Epithelial cell of prostate (primary cell): ENCODE measurements at places on chromosomes 1 and 21.

GRCh38 chr1:226627924-226628611 is 79.5 kb downstream of the STUM start:
- DNase-seq = no peak

- DNase-seq = peak; percentile 12
These were observed 40.4 kb downstream of the DAP3 start for GRCh38 chr1:155729031-155729898.

DNA sequence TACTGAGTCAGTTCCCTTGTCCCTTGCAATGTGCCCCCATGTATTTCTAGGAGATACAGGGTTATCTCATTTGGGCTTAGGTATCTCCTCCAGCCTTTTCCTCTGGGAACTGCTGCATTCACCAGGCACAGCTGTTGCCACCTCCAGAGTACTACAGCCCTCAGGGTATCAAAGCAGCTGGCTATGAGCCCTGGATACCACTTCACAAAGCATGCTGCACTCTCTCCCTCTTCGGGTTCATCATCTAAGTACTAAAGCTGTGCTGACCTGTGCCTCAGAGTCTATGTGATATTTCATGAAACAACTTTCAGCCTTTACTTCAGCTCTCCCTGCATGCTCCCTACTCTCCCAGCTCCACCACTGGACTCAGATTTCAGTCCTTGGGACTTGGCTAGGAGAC is 62.3 kb downstream of the CCDC185 start:
- no peak for DNase-seq

- no peak for DNase-seq
These were observed 10.4 kb upstream of the FCMR start for GRCh38 chr1:206932177-206932576.

GRCh38 chr21:31265366-31266013 is 78.6 kb downstream of the TIAM1 start:
- DNase-seq = no peak

DNA sequence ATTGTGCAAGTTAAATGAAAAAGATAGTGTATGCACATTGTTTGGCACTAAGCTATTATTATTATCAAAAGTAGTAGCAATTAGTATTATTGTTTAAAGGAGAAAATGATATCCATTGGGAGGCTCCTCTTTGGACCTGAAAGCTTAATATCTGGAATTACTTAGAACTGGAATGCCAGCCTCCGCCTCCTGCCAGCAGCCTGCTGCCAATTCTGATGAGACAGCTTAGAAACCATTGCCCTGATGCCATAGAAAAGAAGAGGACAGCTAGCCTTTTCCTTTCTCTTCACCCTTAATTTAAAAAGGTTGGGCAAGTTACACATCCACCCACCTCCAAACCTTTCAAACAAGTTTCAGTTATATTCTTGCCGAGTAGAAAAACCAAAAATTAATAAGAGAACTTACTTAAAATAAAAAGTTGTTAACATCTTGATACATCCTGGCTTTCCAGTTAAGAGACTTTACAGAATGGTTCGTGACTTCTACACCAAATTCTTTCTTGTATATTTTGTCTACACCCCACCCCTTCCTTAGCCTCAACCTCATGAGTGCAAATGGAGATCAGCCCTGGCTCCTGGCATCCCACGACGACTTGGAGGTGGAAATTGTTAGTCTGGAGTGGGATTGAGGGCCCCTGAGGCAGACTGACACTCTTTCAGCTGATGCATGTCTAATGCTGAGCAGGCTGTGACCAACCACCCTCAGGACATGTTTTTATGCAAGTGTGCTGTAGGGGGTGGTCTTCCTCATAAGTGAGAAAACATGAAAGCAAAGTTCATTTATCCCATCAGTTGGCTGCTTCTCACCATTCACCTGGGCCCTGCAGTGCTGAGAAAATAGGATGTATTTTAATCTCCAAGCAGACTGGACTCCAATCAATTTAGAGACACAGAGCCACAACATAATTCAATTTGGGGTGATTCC is 120.6 kb downstream of the KCNJ15 start:
- no peak for DNase-seq

DNA sequence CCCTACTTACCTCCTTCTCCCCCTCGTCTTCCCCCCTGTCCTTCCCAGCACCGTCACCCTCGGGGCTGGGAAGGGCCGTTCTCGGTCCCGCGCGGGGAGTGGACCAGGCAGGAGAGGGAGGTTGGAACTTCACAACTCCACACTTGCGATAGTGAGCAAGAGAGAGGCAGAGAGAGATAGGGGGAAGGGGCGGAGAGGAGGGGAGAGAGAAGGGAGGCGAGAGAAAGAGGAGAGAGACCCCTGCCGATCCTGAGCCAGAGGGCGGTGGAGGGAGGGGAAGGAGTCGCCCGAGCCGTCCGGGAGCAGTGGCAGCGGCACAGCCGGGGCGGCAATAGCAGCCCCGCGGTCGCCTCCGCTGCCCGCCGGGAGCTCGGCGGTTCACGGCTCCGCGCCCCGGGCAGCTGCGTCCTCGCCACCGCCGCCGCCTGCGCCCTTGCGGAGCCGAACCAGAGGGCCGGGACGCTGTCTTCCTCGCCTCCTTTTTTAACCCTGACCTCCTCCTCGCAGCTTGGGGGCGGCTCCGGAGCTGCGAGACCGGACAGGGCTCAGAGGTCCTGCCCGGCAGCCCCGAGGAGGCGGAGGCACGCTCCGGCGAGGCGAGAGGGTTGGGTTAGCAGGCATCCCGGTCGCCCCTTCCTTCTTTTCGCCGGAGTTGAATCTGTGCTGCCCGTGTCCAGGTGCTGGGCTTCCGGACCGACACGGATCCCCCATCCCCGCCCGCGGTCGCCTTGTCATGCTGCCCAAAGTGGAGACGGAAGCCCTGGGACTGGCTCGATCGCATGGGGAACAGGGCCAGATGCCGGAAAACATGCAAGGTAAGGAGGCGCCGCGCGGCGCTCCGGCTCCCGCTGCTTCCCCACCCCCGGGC is 11.7 kb downstream of the NR5A2 start:
- DNase-seq = no peak

DNA sequence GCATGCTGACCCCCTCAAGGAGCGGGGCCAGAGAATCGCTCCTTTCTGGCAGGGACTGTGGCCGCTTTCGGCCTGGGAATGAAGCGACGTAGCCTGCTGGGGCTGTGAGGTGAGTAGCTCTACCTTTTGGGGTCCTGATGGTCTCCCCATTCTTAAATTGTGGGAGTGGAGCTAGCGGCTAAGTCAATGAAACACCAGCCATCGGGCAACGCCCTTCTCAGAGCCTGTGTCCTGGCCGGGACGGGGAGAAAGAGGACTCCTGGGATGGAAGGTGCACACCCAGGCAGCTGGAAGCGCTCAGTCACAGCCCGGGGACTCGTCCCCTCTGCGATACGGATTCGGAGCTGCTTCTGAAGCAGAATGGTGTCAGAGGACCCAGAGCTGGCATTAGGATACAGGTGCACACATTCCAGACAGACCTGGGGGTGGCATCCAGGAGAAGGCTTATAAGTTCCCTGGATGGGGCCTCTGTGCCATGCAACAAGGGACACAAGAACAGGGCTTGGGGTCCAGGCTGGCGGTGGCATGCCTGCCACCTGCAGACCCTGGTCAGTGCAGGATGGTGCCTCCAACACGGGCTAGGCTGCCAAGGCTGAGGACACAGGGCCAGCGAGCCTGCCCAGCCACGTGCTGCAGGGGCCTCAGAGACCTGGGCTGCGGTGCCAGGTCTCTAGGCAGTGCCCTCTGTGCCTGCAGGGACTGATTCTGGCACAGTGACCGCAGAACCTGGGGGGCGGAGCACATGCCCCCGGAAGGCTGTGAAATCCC is 945 bp upstream of the WNT9A start:
- DNase-seq = no peak

DNA sequence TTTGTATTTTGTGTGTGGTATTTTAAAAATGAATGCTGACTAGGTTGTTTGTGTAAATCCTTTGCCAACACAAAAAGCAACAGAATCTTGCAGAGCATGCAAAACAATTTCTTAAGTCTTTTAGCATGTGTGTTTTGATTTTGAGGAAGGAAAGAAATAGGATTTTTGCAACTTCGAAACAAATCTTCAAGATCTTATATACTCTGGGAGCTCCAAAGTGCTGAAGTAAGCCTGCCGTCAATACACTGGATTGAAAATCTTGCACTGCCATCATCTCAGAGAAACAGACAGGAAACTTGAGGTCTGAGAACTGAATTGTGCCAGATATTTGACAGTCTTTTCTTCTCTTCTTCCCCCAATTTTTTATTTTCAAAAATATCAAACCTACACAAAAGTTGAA is 29.3 kb upstream of the DISP1 start:
- no peak for DNase-seq

DNA sequence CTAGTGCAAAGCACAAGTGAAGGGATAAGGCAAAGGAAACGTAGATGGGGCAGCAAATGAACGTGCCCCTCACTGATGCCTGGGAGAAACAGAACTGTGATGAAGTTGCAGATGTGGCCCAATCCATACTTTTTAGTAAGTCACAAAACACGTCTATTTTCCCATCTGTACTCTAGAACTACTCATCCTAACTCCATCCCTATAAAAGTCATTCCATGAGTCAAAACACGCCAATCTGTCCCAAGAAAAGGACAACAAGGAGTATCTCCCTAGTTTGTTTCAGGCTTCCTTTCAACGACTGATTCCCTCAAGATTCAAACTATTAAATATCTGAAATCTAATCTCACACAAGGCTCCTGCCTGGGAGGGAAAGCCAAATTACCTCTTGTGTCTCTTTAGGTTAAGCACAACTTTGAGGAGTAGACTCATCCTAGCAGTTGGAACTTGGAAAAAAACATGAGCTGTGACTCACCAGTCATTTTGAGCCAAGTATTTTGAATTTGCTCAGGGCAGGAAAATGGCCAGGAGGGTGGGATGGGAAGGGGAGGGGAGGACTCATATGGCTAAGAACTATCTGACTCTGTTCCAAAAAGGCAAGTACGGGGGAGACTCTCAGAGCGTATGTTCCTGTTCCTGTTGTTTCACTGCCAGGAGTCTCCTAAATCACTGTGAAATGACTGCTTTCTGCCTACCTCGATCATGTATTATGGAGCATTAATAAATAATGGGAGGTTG is 214.5 kb upstream of the CAMK1G start:
- no peak for DNase-seq

DNA sequence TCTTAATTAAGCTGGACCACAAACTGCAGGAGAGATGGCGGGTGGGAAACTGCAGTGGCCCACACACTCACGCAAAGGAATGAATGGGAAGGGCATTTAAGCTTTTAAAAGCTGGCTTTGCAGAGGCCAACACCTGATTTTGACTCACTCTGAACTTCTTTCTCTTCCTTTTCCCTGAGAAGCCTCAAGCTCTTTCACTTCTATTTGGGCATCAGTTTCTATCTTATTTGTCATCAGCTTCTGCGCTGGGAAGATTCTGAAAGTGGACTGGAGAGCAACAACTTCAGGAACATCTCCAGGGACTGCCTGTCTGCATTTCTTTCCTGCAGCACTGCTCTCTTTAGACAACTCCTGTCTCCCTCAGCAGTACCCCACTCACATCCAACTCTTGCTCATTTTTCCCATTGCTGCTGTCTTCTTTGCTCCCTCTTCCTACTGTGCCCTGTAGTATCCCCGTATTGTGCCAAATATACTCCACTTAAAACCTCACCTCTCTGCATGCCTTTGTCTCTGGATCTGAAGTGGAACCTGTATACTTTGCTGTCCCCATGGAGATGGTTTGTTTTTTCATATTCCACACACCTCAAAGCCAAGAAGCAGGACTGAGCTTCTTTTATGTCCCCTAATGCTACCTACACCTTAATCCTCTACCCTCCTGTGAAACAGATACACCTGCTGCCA is 143.3 kb upstream of the JUN start:
- peak; percentile 27 for DNase-seq

- DNase-seq = no peak
These were observed 24.4 kb downstream of the FUBP1 start for GRCh38 chr1:77954521-77954920.

DNA sequence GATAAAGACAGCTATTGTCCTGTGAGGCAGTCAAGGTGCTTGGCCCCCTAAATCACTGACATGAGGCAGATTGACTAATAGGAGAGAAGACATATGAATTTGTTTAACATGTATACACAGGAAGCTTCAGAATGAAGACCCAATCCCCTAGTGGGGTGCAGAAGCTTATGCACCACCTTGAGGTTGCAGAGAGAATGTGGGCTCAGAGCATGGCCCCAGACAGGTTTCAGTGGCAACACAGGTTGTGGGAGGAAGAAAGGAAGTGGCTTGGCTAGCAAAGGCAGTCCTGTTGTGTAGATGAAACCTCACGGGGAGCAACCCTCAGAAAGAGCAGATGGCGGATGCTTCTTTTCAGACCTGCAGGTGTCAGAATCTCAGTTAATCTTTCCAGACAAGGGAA is 37.0 kb upstream of the PARP1 start:
- DNase-seq = no peak
